Sigmoid colon (tissue), 7 donors: ENCODE measurements at places on chromosomes 3 and 15. TPM values are rescaled to one million over a fixed set of nuclear protein-coding genes. Genes with fewer than 3 reads are reported as not detected.

DNA sequence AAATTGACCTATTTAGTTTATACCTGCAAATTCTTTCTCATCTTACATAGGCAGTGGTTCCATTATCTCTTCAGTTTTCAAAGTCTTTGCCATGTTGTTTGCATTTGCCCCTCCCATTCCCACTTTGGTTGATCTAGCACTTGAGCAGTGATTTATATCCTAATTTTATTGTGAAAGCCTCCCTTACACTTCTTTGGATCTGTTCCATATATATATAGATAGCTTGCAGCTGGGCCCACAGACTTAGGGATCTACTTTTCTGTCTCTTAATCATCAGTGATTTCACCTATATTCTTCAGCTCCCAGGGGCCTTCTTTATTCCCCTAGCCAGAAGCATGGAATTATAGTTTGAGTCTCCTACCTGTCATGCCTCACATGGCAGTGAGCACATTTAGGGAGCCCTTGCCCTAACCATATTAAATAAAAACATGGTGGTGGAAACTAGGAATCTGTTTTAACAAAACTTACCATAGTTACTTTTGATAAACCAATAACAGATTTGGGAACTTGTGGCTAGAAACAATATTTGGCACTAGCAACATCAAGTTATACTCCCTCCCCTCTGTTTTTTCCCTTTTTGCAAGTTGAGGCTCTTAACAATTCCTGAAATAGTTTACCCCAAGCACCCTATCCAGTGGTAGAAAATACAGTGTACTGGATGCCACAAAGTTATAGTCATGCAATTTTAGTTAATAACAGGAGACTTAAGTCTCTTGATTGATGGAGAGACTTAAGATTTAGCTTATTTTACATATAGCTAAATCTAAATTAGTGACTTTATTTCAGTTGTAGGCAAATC lies 41.7 kb downstream of the ARIH1 start:
- H3K27me3 ChIP-seq, result no peaks in the 10 kb centered on the region
- no peak overlapping the region for H3K27ac ChIP-seq
- DNase-seq, result no peak
- H3K36me3 ChIP-seq, result no peaks in the 10 kb centered on the region

DNA sequence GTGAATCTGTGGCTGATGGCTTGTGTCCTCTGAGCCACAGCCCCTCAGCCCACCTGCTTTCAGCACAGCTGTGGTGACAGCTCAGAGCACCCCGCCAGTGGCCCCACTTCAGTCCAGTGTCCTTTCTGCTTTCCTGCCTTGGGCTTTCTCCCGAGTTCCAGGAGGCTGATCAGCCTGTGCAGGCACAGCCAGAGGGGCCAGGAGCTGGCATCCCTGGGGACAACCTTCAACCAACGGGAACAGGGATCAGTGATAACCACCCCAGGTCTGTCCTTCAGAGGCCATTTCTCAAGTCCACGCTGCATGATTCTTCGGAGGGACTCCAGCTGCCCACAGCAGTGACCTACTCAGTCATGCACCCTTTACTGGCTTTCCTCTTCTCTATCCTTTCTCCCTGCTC lies 166.6 kb downstream of the RAB11A start:
- no peak overlapping the region for H3K27ac ChIP-seq
- H3K4me1 ChIP-seq, result no peaks in the 10 kb centered on the region
- H3K27me3 ChIP-seq, result peaks cover 11% of the 10 kb centered on the region
- no peaks in the 10 kb centered on the region for H3K36me3 ChIP-seq
- no peak overlapping the region for H3K4me3 ChIP-seq
- no peak for DNase-seq

Gene C15orf61
- 4.8 TPM for total RNA-seq

- no peaks in the 10 kb centered on the region for H3K27me3 ChIP-seq
- peak overlapping the region; percentile 71 for H3K27ac ChIP-seq
- H3K4me3 ChIP-seq, result no peak overlapping the region
- no peaks in the 10 kb centered on the region for H3K36me3 ChIP-seq
Observed at GRCh38 chr15:97998307-97999071, 38.0 kb downstream of the ARRDC4 start.

DNA sequence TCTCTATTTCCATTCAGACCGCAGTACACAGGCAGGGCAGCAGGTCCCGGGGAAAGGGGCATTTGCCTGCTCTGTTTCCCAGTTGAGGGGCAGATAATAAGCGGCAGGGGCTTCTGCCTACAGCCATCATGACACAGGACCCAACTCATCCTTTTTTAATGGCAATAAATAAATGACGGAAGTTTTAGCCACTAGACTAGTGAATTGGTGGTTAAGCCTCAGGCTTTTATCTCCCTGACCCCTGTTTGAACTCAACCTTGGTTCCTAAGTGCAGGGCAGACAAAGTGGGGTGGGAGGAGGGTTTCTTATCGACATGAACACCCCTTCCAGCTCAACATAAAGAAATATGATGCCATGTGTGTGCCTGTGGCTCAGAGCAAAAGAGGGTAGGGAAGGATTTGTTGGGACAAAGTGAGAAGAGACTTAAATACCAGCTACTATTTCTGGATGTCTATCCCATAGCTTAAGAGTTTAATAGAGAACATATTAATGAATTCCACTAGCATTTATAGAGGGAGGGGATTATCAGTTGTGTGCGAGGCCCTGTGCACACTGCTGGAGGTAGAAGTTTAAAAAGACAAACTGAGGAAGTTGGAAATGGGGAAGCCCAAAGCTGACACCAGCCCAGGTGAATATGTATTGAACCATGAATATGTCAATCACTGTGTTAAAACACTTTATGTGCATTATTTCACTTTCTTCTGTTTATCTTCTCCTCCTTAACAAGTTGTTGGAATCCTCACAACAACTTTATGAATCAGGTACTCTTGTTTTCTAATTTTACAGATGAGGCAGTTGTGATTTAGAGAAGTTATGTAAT lies 939.4 kb downstream of the MCTP2 start:
- H3K27me3 ChIP-seq, result no peaks in the 10 kb centered on the region
- no peak for DNase-seq
- H3K36me3 ChIP-seq, result no peaks in the 10 kb centered on the region
- peak overlapping the region; percentile 62 for H3K27ac ChIP-seq
- no peak overlapping the region for H3K4me3 ChIP-seq

Gene CDHR4
- not detected for total RNA-seq

Gene LCTL
- not detected for total RNA-seq

DNA sequence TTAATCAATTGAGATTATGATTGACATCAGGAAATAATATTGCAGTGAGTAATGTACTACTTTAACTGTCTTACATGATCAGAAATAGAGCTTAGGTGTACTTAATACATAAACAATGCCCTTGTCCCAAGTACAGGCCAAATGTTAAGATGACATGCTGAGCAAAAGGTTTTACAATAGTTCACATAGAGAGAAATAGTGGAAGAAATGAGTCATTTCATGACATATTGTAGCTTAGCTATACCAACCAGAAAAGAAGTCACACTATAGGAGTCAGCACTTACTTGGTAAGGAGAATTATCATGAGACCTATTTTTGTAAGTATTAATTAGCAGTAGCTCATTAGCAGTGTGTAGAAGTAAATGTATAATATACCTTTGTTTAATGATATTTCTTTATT lies 96.4 kb upstream of the NANOGP8 start:
- no peak overlapping the region for H3K4me3 ChIP-seq
- no peak for DNase-seq
- peaks cover 11% of the 10 kb centered on the region for H3K4me1 ChIP-seq
- H3K27ac ChIP-seq, result no peak overlapping the region
- no peaks in the 10 kb centered on the region for H3K36me3 ChIP-seq

DNA sequence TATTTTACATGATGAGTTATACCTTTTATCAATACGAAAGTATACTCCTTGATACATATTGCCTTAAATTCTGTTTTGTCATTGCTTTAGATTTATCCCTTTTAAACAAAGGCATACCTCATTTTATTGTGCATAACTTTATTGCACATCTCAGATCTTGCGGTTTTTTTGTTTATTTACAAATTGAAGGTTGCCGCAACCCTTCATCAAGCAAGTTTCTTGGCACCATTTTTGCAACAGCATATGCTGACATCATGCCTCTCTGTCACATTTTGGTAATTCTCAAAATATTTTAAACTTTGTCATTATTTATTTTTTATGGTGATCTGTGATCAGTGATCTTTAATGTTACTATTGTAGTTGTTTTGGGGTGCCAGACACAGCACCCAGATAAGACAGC lies 20.9 kb downstream of the SNRK start:
- H3K4me1 ChIP-seq, result no peaks in the 10 kb centered on the region
- no peaks in the 10 kb centered on the region for H3K27me3 ChIP-seq
- DNase-seq, result no peak
- H3K4me3 ChIP-seq, result no peak overlapping the region
- no peaks in the 10 kb centered on the region for H3K36me3 ChIP-seq

Gene ATP13A5
- total RNA-seq, result not detected

Gene AMT
- total RNA-seq, result 4.3 TPM

- no peaks in the 10 kb centered on the region for H3K27me3 ChIP-seq
- DNase-seq, result no peak
- H3K27ac ChIP-seq, result no peak overlapping the region
- no peaks in the 10 kb centered on the region for H3K36me3 ChIP-seq
- no peaks in the 10 kb centered on the region for H3K4me1 ChIP-seq
Observed at GRCh38 chr3:59191651-59192050, 141.8 kb upstream of the CFAP20DC start.

DNA sequence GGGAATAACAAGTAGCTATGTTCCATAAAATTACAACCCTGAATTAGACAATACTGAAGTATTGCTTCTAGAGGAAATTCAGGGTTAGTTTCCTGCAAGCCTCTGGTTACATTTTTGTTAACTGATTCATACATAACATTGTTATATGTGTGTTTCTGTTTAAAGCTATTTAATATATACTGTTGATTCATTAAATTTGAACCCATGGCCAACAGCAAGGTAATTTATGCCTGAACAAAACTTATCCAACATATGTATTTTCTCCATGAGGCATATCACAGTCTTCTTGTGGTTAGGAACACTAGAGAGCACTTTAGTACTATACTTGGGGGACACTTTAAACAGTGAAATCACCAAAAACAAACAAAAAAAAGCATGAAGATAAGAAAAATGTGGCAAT lies 47.7 kb upstream of the PTX3 start:
- H3K4me1 ChIP-seq, result no peaks in the 10 kb centered on the region
- no peaks in the 10 kb centered on the region for H3K27me3 ChIP-seq

Gene FETUB
- not detected for total RNA-seq

DNA sequence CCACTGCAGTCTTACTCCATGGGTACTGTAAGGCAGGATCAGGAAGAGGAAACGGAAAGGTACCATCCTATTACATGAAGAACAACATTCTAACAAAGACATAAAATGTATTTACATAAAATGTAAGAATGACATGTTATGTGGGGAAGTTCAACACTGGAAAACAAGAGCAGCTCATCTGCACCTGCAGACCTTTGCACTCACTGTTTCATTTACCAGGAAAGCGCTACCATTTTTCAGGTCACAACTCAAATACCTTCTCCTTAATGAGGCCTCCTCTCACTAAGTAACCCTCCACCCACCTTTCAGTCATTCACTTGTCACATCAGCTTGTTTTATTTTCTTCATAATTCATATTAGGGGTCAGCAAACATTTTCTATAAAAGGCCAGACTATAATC lies 2.6 kb downstream of the TMCC1 start:
- H3K4me3 ChIP-seq, result no peak overlapping the region
- H3K4me1 ChIP-seq, result peaks cover 30% of the 10 kb centered on the region
- H3K36me3 ChIP-seq, result no peaks in the 10 kb centered on the region

DNA sequence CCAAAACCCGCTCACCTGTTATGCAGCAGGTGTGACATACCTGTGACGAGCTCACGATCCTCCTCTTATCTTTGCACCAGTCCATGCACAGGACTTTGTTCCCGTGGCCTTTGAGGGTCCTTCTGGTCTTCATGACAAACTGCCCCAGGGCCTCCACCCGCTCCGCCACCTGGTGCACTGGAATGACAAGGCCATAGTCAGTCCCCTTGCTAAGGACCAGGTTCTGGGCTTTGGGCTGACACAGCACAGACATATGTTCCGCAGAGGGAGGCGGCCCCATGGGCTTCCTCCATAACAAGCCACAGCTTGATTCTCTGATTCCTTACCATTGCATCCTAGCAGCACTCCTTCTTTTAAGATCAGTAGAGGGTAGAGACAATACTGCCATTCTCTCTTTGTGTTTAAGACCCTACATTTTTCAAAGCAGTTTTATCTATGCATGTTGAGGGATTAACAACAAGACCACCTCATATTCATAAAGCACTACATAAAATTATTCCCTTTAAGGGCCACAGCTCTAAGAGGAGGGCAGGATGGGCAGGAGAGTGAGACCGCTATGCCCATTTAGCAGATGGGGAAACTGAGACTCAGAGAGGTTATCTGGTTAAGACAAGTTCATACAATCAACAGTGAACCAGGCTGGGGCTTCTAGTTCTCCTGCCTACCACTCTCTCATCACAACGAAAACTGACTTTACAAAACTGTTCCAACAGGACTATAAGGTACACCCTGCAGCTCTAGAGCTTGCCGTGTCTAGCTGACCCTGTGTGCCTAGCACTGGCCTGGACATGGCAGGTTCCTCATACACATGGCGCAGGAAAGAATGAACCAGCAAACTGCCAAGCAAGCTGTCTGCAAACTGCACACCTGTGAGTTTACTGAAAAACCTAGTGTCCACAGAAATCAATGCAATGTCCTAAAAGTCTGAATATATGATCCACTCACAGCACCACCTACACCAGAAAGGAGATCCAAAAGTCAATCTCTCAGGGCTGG lies 37.0 kb downstream of the GNB5 start:
- H3K27me3 ChIP-seq, result no peaks in the 10 kb centered on the region
- H3K4me1 ChIP-seq, result no peaks in the 10 kb centered on the region
- no peak for DNase-seq
- H3K4me3 ChIP-seq, result no peak overlapping the region
- H3K36me3 ChIP-seq, result peaks cover 9% of the 10 kb centered on the region
- no peak overlapping the region for H3K27ac ChIP-seq

DNA sequence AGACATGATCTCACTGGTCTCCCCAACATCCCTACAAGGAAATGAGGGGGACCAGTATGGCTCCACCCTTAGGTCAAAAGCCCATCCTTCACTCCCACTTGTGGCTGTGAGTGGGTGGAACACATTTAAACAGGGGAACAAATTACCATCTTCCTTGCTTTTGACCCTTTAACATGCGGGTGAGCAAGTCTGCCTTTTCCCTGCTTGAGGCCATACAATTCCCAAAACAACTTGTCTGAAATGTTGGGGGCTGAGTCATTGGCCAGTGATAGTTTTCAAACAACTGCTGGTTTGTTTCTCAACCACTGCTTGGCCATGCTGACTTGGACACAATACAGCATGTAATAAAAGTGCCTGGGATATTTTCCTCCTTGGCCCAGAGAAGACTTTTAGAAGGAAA lies 39.6 kb downstream of the COL8A1 start:
- H3K27me3 ChIP-seq, result no peaks in the 10 kb centered on the region
- H3K4me3 ChIP-seq, result no peak overlapping the region
- H3K4me1 ChIP-seq, result peaks cover 51% of the 10 kb centered on the region
- H3K27ac ChIP-seq, result peak overlapping the region; percentile 75
- no peaks in the 10 kb centered on the region for H3K36me3 ChIP-seq
